ENCODE measurements at places on chromosomes 4 and X. TPM values are rescaled to one million over a fixed set of nuclear protein-coding genes. Genes with fewer than 3 reads are reported as not detected.

Gene OPN1MW2
- total RNA-seq, result not detected

DNA sequence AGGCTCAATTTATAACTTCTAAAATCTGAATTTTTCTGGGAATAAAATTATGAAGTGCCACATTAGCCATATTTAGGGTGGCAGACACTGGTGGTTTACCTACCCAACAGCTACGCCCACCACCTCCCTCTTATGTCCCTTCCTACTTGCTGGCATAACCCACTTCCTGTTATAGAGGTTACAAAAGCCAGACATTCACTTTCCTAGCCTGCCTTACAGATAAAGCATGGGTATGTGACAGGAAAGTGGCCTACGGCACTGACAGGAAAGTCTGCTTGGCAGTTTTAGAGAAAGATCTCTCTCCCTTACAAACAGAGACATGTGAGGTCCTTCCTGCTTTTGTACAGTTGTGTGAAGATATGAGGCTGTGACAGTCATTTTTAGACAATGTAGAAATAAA lies 12.4 kb downstream of the DDX53 start:
- H3K36me3 ChIP-seq, result no peaks in the 10 kb centered on the region
- H3K4me1 ChIP-seq, result no peaks in the 10 kb centered on the region
- no peak overlapping the region for H3K27ac ChIP-seq
- no peak overlapping the region for H3K4me3 ChIP-seq
- DNase-seq, result no peak

Gene KIAA1210
- total RNA-seq, result 44.3 TPM

GRCh38 chr4:108749119-108749518 lies 13.7 kb downstream of the ETNPPL start:
- no peaks in the 10 kb centered on the region for H3K4me1 ChIP-seq
- no peak overlapping the region for H3K4me3 ChIP-seq
- H3K36me3 ChIP-seq, result no peaks in the 10 kb centered on the region
- H3K27ac ChIP-seq, result no peak overlapping the region
- no peaks in the 10 kb centered on the region for H3K27me3 ChIP-seq

Gene VEGFD
- not detected for total RNA-seq

GRCh38 chr4:38385093-38386004 lies 278.6 kb upstream of the KLF3 start:
- H3K27me3 ChIP-seq, result no peaks in the 10 kb centered on the region
- peak overlapping the region; percentile 59 for H3K27ac ChIP-seq
- no peaks in the 10 kb centered on the region for H3K36me3 ChIP-seq

Gene KLB
- not detected for total RNA-seq

DNA sequence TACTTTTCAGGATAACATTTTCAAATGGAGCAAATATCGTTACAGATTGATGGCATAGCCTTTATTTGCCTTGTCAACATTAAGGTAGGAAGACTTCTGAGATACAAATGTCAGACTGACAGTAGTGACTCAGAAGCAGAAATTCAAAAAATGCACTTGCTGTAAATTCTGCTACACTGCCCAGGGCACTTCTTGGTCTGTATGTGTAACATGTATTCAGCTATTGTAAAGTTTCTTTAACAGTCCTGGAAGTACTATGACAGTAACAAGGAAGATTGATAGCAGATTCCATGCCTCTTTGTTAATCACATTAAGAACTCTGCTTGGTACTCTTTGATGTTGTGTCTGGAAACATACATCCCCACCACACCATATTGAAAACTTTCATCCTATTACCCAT lies 69.6 kb upstream of the PCDH18 start:
- no peak for DNase-seq

DNA sequence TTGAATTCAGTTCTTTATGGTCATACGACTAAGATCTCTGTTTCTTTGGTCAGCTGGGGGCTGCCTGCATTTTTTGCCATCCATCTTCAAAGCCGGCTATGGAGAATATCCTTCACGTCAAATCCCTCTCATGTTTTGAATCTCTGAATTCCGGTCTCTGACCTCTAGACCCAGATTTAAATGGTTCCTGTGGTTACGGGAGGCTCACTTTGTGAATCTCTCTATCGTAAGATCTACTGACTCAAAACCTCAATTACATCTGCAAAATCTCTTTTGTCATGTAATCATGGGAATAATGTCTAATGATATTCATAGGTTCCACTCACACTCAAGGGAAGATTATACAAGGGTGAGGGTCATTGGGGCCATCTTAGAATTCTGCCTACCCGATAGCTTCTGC lies 5.7 kb upstream of the MPC1L start:
- DNase-seq, result no peak
- no peaks in the 10 kb centered on the region for H3K36me3 ChIP-seq
- H3K27ac ChIP-seq, result no peak overlapping the region
- no peak overlapping the region for H3K4me3 ChIP-seq

Gene APELA
- total RNA-seq, result not detected

DNA sequence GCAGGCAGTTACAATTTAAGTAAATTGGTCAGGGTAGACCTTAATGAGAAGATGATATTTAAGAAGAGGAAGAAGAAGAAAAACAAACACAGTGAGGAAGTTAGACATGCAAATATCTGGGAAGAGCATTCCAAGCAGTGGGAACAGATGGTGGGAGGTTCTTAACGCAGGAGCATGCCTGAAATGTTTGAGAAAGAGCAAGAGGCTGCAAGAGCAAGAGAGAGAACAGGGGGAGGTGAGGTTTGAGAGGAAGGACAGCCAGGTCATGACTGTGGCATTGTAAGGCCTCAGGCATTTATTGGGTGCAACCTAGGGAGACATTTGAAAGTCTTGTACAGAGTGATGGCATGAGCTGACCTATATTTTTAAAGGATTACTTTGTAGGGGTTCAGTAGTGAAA lies 136.0 kb downstream of the UGT8 start:
- H3K4me3 ChIP-seq, result no peak overlapping the region

GRCh38 chr4:165454426-165454825 lies 75.6 kb downstream of the CPE start:
- H3K36me3 ChIP-seq, result no peaks in the 10 kb centered on the region
- H3K4me3 ChIP-seq, result no peak overlapping the region
- H3K27me3 ChIP-seq, result no peaks in the 10 kb centered on the region

- DNase-seq, result no peak
- H3K36me3 ChIP-seq, result no peaks in the 10 kb centered on the region
- no peaks in the 10 kb centered on the region for H3K27me3 ChIP-seq
- H3K4me3 ChIP-seq, result no peak overlapping the region
Observed at GRCh38 chr4:160129439-160129838, 1026.6 kb downstream of the RAPGEF2 start.

Measured in stomach (tissue), 19 donors.